ENCODE measurements at places on chromosomes 4 and X. TPM values are rescaled to one million over a fixed set of nuclear protein-coding genes. Genes with fewer than 3 reads are reported as not detected.

DNA sequence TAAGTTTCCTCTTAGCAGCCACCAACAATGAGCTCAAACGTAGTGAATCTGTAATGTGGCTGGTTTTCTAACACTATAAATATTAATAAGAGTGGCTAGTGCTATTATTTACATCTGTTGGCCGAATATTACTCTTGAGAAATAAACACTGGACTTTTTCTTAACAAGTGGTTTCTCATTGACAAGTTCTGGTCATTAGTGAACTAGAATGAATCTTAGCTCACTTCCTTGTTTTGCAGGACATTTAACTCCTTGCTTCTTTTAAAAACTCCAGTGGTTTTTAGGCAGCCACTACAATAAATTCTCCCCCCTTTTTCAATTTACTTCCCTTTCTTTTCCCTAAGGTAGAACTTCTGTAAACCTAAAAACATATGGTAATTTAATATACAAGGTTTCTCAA is 177.2 kb downstream of the ARAP2 start:
- DNase-seq = no peak

- no peak for DNase-seq
Measured at GRCh38 chr4:114606245-114606644, 7.6 kb downstream of the UGT8 start.

GRCh38 chr4:150005537-150005936 is 72.7 kb upstream of the DCLK2 start:
- no peak for DNase-seq

HPSE gene
- 3.9 TPM for total RNA-seq

GRCh38 chr4:158056689-158057245 is 116.1 kb downstream of the GASK1B start:
- DNase-seq = no peak

- no peak for DNase-seq
Measured at GRCh38 chr4:100016191-100016590, 66.1 kb upstream of the H2AZ1 start.

- no peak for DNase-seq
Measured at GRCh38 chr4:17846266-17846665, 35.5 kb downstream of the NCAPG start.

NEUROG2 gene
- not detected for total RNA-seq

ACSL4 gene
- 34.9 TPM for total RNA-seq

DNA sequence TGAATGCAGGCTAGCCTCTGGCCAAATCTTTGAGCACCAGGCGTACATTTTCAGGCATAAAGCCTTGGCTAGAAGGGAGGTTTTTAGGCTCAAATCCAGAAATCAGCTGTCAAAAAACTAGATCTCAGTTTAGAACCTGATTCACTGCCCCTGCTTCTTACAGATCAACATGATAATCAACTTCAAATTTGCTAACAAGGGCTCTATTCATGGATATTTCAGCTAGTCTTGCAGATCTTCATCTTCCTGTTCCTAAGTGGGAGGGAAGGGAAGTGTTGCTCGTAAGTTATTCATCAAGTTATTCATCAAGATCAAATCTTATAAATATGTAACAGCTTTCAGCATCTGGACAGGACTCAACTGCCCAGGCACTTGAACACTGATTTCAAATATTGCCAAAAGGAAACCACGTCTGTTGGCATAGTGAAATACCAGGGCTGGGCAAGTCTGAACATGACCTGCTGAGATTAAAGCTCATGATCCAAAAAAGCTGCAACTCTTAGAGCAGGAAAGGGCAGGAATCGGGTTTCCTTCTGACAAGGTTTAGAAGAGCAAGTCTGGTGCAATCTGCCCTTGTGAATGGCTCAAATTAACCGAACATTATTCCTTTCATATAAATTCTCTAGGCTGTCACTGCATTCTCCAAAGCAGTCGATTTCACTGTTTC is 200.3 kb downstream of the PDGFC start:
- DNase-seq = peak; percentile 8

DTHD1 gene
- 0.39 TPM for total RNA-seq

- DNase-seq = no peak
Measured at GRCh38 chr4:78756137-78756536, 20.0 kb upstream of the BMP2K start.

DNA sequence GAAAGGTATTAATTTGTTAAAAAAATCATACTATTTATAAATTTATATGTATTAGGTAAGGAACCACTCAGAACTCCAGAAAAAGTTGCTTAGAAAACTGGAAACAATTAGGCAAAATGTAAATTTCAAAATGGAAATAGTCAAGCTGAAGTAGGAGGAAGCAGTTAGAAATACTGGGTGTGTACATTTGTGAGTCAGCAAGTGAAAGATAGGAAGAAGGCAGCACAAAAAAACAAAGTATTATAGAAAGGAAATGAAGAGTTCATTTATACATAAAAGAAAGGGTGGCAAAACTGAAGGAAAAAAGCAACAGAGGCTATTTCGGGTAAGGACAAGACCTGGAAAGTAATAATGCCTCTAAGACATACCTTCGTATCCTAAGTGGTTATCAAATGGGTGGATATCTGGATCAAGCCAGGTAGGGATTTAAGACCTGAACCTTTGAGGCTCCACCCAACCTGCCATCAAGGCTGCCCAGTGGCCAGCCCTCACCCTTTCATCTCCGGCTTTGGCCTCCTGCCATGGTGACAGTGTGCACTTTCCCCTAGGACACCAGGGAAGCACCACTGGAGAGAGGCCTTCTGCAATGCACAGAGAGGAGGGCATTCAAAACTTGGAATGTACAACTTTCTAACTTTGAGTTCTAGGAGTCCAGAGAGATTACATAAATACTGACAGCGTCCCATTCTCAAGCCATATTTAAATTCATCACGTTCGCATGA is at the start of gene LRRC66:
Gene LRRC66, minus strand, starts transcription at position 428 of the 722 bp plus-strand sequence. CDS start 2,750 bp downstream, outside the sequence.
- DNase-seq = no peak

DNA sequence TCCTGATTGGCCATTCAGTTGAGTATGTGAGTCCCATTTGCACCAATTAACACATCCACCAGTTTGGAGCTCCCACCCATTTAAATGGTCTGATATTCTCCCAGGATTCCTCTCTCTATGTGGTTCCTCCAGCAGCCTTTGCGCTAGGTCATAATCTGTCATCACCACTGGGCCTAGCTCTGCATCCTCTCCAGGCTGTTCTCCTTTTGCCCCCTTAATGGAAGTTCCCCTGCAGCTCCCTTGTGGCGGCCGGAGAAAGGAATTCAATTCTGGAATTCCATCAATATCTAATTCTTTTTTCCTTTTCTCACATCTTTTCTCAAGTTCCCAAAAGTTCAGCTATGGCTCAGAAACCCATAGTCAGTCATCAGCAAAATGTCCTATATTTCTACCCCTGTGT is 2184.4 kb upstream of the AGA start:
- no peak for DNase-seq

DNA sequence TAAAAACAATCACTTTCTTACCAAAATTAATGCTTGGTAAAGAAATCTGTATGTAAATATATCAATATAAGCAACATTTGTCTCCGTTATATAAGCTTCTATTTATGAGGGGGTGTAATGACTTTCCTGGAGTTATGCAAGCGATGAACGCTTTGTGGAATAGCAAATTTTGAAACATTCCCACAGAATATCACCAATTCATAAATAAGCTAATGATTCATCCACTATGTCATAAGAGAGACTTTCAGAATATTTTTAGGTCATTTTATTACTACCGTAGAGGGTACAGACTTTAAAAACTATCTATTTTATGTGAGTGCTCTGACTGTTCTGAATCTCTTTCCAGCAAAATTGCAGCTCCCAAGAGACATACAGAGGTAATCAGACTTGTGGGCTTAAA is 179.5 kb upstream of the FTHL17 start:
- no peak for DNase-seq

- no peak for DNase-seq
Measured at GRCh38 chr4:150679018-150679764, 97.2 kb downstream of the MAB21L2 start.

HSD17B13 gene
- 0.20 TPM for total RNA-seq

DNA sequence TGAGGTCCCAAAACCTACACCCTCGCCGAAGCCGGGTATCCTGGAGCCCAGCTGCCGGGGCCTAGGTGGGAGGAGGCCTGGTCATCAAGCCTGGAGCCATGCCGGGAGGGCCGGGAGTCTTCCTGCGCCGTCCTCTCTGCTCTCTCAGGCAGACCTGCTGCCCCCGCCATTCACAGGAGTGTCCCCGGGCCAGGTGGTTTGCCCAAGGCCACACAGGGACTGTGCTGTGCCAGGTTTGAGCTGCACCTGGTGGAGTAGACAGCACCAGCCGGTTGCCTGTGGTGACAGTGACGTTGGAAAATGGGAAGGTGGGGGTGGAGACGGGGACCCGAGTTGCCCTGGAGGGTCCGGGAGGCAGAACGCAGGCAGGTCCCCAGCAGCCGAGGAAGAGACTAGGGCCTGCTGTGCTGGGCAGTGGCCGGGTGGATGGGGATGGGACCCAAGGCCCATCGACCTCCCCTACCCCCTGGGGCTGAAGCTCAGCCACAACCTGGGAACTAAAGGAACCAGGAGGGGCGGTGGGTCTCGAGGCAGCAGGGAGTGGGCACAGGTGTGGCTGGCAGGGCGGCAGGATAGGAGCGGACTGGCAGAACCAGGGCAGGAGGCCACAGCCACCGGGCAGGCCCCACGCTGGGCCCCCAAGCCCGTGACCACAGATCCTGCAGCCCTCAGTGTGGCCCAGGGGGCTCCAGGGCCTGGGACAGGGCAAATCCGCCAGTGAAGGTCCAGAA is 9.5 kb downstream of the DOK7 start:
- no peak for DNase-seq

DNA sequence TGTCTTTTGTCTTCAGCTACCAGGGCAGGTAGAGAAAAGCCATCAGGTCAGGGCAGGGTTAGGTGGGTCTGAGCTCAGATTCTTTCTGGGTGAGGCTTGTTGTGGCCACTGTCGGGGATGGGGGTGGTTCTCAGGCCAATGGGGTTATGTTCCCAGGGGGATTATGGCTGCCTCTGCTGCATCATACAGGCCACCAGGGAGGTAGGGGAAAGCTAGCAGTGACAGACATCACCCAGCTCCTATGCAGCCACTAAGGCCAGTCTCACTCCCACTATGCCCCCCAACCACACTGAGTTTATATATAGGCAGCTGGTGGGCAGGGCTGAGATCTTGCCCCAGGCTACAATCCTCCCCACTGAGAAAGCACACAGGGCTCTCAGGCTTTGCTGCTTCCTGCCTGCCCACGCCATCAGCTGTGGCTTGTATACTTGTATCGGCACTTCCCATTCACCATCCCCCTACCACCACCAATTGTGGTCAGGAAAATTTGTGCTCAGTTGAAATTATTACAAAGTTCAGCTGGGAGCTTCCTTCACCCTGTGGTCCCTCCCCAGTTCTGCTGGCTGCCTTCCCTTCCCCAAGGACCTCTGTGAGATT is 72.6 kb upstream of the PTPN13 start:
- no peak for DNase-seq
